Stimulated activated CD8-positive, alpha-beta memory T cell treated with anti-CD3 and anti-CD28 coated beads, Interleukin-4, amount 100 ng/mL, for 1 hour (primary cell): ENCODE measurements at places on chromosomes 16 and 17.

DNA sequence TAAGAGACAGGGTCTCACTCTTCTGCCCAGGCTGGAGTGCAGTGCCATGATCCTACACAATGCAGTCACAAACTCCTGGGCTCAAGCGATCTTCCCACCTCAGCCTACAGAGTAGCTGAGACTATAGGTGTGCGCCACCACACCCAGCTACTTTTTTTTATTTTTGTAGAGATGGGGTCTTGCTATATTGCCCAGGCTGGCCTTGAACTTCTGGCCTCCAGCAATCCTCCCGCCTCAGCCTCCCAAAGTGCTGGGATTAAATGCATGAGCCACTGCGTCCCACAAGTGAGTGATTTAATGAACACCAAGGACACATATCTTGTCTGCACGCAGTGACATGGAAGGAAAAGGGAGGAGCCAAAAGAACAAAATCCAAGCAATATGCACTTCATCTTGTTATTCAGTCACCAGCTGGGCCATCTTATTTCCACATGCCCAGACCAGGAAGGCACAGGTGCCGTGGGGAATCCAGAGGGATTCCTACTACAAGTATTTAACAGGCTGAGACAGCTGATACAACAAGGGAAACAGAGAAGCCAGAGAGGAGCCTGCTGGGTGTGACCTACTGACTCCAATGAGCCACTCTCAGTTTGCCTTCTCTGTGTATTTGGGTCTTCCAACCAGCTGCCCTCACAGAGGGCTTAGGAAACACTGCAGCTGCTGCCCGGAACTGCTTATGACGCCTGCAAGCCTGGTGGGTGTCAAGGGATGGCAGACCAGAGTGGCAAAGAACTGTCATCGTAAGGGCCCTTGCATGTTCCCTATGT lies 17.0 kb downstream of the LSM12 start:
- DNase-seq: no peak

DNA sequence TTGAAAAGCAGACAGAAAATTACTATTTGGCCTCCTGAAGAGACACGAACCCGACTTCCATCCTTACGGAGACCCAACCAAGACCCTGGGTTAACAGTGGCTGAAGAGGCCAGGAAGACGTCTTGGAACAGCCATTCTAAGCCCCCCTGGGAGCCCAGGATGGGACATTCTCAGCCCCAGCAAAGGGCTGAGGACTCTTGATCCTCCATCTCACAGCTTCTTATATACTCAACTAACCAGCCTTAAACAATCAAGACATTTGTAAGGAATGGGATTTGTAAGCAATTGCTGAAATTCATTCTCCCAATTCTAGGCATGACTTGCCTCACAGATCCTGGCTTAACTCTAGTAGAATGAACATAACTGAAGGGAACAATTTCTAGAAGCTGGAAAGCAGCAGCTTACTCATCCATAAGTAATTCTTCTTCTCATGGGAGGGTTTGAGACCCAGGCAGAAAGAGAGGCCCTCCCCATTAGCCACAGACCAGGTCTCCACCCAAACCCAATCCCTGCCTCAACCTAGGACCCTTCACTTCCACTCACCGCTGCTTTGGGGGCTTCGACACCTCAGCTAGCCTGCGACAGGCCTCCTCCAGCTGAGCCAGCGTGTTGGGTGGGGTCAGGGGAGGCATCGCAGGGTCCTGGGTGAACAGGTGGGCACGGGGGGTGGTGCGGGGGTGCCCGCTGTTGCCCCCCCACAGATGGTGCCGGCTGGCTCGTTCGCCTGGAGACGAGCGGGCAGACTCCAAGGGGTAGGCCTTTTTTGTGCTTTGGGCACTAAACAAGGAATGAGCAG lies 25.5 kb downstream of the AXIN2 start:
- no peak for DNase-seq

DNA sequence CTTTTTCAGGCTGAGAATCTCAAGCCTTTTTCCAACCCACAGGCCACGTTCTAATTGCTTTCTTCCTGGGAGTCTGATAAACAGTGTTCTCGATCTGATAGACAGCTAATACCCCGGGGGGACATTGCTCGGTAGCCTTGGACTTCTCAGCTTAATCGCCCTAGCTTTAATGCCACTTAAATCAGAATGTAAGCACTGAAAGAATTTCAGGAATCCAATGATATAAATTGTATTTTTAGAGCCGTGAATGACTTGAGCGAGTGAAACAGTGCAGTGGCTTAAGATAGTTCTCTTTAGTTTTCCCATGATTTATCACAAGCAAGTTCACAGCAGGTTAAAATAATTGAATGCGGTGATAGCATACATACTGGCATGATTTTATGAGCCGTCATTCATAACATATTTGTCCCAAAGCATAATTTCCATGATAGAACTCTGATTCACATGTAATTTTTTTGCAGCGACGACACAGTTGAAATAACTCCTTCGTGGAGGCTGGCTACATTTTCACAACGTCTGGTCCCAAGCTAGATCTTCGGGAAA lies 116.1 kb upstream of the MYOCD start:
- no peak for DNase-seq

DNA sequence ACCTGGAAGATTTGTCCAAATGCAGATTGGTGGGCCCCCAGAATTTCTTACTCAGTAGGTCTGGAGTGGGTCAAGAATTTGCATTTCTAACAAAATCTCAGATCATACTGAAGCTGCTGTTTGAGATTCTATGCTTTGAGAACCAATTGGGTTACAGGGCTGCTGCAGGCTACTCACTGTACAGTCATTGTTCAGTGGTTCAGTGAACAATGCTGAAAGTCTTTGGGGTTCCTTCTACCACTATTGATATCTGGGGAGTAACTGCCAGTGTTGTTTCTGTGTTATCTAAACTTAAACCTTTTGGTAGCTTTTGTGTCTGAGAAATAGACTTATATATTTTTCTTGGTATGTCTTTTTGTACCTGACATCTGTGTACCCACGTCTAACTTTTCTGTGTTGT lies 187.5 kb downstream of the TANC2 start:
- DNase-seq: no peak

GRCh38 chr16:50781043-50781442 lies 39.2 kb downstream of the CYLD start:
- no peak for DNase-seq

- no peak for DNase-seq
These were observed 48.8 kb upstream of the IRX6 start for GRCh38 chr16:55275167-55275566.

DNA sequence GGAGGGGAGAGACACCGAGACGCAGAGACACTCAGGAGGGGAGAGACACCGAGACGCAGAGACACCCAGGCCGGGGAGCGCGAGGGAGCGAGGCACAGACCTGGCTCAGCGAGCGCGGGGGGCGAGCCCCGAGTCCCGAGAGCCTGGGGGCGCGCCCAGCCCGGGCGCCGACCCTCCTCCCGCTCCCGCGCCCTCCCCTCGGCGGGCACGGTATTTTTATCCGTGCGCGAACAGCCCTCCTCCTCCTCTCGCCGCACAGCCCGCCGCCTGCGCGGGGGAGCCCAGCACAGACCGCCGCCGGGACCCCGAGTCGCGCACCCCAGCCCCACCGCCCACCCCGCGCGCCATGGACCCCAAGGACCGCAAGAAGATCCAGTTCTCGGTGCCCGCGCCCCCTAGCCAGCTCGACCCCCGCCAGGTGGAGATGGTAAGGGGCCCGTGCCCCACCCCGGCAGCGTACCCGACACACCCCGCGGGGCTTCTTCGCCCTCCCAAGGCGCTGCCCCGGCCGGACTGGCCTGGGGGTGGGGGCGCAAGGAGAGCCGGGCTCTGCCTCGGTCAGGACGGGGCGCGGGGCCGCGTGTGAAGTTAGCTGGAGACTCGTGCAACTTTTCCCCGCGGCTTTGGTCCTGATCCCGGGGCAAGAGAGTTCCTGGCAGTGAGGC lies 427 bp downstream of the PPP1R1B start:
- no peak for DNase-seq

GRCh38 chr16:3637371-3637923 lies 17.0 kb upstream of the DNASE1 start:
- DNase-seq: no peak

- DNase-seq: no peak
These were observed at the start of gene MPO for GRCh38 chr17:58280480-58281217. MPO (minus strand) TSS chr17:58280935; CDS start chr17:58280758, 177 bp downstream.

GRCh38 chr17:17320188-17320910 lies 17.2 kb downstream of the NT5M start:
- DNase-seq: no peak

DNA sequence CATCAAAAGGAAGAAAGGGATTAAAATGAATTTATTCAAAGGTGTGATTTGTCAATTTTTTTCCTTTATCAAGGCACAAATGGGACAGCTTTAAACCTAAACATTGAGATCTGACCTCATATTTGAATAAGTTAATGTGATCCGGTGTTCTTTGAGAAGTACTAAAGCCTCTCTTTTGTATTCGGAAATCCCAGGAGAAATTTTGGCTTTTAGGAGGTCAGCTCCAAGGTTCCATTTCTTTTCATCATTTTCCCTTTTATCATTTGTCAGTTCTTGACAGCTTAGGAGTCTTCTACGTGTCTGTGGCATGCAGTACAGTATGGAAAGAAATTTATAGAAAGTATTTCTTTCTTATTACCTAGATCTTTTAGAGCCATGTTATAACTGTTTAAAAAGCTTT lies 873.4 kb upstream of the CDH8 start:
- no peak for DNase-seq

GRCh38 chr17:58113947-58114346 lies 30.7 kb downstream of the DYNLL2 start:
- no peak for DNase-seq

- no peak for DNase-seq
These were observed 135.8 kb downstream of the CCDC182 start for GRCh38 chr17:57609125-57609877.

DNA sequence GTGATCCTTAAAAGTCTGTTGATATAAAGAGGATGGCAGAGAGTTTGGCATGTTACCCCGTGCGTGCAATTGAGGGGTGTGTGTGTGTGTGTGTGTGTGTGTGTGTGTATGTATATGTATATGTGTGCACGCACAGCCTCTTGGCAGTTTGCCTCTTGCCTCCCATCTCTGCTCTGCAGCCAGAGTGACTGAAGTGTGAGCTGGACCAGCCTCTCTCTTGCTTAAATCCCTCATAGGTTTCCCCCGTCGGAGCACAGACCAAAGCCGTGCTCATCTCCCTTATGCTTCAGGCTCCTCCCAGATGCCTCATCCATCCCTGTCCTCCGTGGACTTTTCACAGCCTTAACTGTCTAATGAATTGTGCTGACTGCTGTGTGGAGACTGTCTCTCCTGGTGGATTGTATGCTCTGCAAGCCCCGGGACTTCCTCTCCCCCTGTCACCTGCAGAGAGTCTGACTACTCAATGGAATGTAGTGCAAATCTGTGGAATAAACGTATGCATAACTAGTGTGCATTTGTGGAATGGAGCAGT lies 413.5 kb downstream of the CPPED1 start:
- DNase-seq: no peak

DNA sequence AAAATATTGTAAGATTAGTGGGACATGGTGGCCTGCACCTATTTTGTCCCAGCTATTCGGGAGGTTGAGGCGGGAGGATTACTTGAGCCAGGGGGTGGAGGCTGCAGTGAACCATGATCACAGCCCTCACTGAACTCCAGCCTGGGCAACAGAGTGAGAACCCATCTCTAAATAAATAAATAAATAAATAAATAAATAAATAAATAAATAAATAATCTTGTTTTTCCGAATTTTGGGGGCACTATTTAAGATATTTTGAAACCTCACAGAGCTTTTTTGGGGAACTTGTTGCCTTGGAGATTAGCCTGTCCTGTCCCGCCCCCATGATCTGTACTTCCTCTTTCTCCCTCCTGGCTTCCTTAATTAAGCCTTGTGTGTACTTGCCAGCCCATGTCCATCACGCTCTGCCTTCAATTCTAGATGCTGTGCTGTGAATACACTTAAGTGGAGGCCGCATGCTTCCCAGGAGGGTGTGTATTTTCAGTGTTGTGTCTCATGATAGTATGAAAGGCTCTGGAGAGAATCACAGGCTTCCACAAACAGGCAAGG lies 4.4 kb downstream of the LGALS9 start:
- no peak for DNase-seq

- DNase-seq: no peak
These were observed 18.4 kb downstream of the SAP30BP start for GRCh38 chr17:75685499-75685898.

DNA sequence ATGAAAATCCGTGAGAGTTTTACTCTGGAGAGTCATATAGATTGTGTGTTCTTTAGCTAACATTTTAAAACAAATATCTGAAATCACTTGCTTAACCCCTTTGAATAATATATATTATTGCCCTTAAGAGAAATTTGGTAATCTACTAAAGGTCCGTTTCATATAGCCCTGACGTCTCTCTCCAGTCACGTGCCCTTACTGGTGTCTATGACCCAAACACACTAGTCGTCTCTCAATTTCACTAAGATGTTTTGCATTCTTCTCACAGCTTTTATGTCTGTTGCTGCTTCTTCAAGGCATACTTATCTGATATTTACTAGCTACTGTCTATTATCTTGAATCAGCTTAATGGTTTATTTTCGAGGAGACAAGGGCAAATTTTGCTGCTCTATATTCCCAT lies 409.9 kb downstream of the KCNJ18 start:
- no peak for DNase-seq

DNA sequence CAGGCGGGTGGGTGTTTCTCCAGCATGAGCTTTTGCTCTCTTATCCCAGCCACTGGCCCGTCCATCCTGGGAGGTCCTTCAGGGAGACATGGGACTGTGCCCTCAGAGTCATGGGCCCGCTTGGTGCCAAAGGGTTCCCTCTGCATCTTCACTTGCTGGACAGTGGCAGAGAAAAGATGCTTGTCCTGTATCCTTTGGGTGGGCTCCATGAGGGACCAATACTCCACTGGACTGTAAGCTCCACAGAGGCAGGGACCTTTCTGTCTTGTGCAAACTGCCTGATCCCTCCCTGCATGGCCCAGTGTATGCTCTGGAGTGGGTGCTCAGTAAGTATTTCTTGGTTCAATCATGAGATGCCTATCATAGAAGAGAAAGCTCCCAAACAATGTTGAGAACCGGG lies 184.8 kb upstream of the WSCD1 start:
- no peak for DNase-seq

DNA sequence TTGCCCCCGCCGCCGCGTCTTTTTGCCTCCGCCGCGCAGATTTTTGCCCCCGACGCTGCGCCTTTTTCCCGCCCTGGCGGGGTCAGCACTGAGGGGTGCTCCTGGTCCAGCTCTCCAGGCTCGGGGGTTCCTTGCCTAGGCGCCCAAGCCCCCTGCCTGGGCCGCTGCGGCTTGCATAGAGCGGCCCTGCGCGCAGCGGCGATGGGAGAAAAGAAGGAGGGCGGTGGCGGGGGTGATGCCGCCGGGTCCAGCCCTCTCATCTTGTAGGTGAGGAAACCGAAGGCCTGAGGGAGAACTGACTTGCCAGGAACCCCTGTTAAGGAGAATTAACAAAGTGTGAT lies 330.8 kb upstream of the WSB1 start:
- DNase-seq: no peak
